ENCODE measurements at places on chromosomes 5 and 9. TPM values are rescaled to one million over a fixed set of nuclear protein-coding genes. Genes with fewer than 3 reads are reported as not detected.
A peak's percentile ranks its signal among the peaks of the same experiment; 100 is the strongest.

Gene TMEM174
- total RNA-seq: not detected

Gene FBLL1
- not detected for total RNA-seq

Gene PCDHGA2
- 0.09 TPM for total RNA-seq

Gene WDR31
- 1.6 TPM for total RNA-seq

Gene KCNV2
- not detected for total RNA-seq

Gene ACTBL2
- total RNA-seq: not detected

Gene PDE6A
- not detected for total RNA-seq

Gene DPP7
- total RNA-seq: 259 TPM

Gene SEMA6A
- total RNA-seq: 0.20 TPM

- no peak overlapping the region for H3K27ac ChIP-seq
- no peaks in the 10 kb centered on the region for H3K27me3 ChIP-seq
- no peaks in the 10 kb centered on the region for H3K4me1 ChIP-seq
Measured at GRCh38 chr5:64292611-64293215, 127.1 kb downstream of the RNF180 start.

GRCh38 chr9:36898431-36899020, 135.5 kb downstream of the PAX5 start:
- H3K4me1 ChIP-seq: peaks cover 39% of the 10 kb centered on the region
- H3K4me3 ChIP-seq: no peak overlapping the region
- H3K27ac ChIP-seq: peak overlapping the region; percentile 66

DNA sequence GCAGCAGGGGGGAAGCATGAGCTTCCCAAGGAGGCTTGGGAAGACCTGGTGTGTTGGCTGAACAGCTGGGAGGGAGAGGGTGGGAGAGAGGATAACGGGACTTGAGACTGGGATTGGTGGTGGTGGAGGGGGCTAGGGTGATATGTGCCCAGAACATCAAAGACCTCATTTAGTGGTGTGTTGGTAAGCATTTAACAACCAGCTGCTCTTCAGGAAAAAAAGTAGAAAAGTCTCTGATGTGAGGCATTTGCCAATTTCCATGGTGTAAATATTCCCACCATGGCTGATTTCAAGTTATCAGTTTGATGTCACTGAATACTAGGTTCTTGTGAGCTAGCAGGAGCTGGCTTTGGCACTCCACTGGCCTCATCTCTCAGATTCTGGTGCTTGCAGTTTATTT, 170.8 kb downstream of the MACROH2A1 start:
- peaks cover 13% of the 10 kb centered on the region for H3K27me3 ChIP-seq
- H3K27ac ChIP-seq: no peak overlapping the region
- no peaks in the 10 kb centered on the region for H3K36me3 ChIP-seq

- H3K36me3 ChIP-seq: no peaks in the 10 kb centered on the region
- H3K4me1 ChIP-seq: no peaks in the 10 kb centered on the region
- no peak for DNase-seq
- no peak overlapping the region for H3K4me3 ChIP-seq
- H3K27ac ChIP-seq: no peak overlapping the region
Measured at GRCh38 chr9:93209097-93209496, 25.2 kb downstream of the WNK2 start.

- H3K27ac ChIP-seq: no peak overlapping the region
- no peaks in the 10 kb centered on the region for H3K4me1 ChIP-seq
- no peaks in the 10 kb centered on the region for H3K36me3 ChIP-seq
- peaks cover 2% of the 10 kb centered on the region for H3K27me3 ChIP-seq
Measured at GRCh38 chr9:37715260-37715659, 38.3 kb upstream of the TRMT10B start.

- no peak for DNase-seq
- H3K27ac ChIP-seq: no peak overlapping the region
- H3K27me3 ChIP-seq: no peaks in the 10 kb centered on the region
- peaks cover 13% of the 10 kb centered on the region for H3K4me1 ChIP-seq
Measured at GRCh38 chr5:178214160-178214803, 9.9 kb downstream of the HNRNPAB start.

DNA sequence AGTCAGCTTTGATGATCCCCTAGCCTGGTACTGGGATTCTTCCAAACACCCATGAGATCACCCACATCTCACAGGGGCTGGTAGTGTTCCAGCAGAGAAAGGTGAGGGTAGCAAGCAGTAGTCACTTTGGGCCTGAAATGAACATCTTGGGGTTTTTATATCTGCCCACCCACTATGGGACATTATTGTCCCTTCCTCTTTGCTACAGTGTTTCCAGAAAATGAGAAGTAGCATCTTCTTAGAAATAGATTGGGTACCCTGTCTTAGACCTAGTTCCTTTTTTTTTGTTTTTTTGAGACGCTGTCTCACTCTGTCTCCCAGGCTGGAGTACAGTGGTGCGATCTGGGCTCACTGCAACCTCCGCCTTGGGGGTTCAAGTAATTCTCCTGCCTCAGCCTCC, 249.2 kb upstream of the ANKRD55 start:
- H3K27ac ChIP-seq: peak overlapping the region; percentile 92
- no peaks in the 10 kb centered on the region for H3K27me3 ChIP-seq
- peaks cover 45% of the 10 kb centered on the region for H3K4me1 ChIP-seq
- peak overlapping the region; percentile 88 for H3K4me3 ChIP-seq
- DNase-seq: no peak

DNA sequence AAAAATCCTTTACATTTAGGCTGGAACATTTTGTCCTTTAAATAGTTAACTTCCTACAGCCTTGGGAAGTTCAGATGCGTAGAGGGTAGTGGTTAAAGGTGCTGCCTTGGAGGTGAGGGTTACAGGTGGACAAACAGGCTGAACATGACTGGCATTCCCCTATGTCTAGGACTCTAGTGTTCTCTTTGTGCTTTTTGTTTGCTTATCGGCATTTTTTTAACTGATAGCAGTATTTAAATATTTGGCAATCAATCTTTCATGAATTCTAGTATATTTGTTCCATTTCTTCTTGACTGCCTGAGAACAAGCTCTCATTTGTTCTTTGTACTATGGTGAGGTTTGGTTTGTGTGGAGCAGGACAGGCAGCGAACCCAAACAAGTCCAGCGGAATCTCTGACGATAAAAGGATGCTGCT, 307.6 kb downstream of the CTNND2 start:
- H3K36me3 ChIP-seq: no peaks in the 10 kb centered on the region
- DNase-seq: no peak
- no peaks in the 10 kb centered on the region for H3K27me3 ChIP-seq

- no peak overlapping the region for H3K4me3 ChIP-seq
- no peaks in the 10 kb centered on the region for H3K4me1 ChIP-seq
- no peaks in the 10 kb centered on the region for H3K27me3 ChIP-seq
- no peaks in the 10 kb centered on the region for H3K36me3 ChIP-seq
- H3K27ac ChIP-seq: no peak overlapping the region
- no peak for DNase-seq
Measured at GRCh38 chr5:147859962-147860640, 18.4 kb upstream of the SCGB3A2 start.

GRCh38 chr5:142661143-142661542, 24.7 kb downstream of the FGF1 start:
- DNase-seq: no peak
- peaks cover 12% of the 10 kb centered on the region for H3K27me3 ChIP-seq
- no peak overlapping the region for H3K4me3 ChIP-seq

GRCh38 chr5:35660451-35660850, 42.8 kb downstream of the SPEF2 start:
- no peak overlapping the region for H3K4me3 ChIP-seq
- no peak overlapping the region for H3K27ac ChIP-seq
- peaks cover 3% of the 10 kb centered on the region for H3K27me3 ChIP-seq
- H3K36me3 ChIP-seq: no peaks in the 10 kb centered on the region

DNA sequence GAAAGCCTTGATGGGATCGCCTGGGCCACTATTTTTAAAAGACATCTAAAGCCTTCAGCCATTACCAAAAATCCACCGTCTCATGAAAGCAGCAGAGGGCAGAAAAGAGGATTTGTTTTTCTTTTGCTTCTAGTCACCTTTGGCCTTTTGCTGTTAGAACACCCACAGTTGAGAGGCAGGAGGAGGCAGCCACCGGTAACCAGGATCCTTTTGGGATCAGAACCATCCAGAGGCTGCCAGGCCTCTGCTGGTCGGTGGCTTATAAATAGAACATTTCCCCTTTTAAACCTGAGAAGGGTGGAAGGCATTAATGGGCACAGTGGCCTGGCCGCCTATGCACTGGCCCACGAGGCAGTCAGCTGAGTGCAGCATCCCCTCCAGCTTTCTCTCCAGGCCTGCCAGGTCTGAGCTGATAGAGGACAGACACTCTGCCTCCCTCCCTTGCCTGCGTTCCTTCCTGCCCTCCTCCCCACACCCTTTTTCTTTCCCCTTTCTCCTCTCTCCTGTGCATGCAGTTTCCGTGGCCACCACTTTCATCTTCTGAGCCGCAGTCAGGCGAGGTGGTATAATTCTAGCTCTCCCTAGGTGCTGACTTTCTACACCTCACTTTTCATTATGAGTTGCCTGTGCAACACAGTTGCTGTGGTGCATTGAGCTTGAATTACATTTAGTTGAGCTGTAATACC, 253.4 kb downstream of the ARHGAP26 start:
- H3K27me3 ChIP-seq: no peaks in the 10 kb centered on the region
- no peak overlapping the region for H3K4me3 ChIP-seq
- no peak overlapping the region for H3K27ac ChIP-seq
- H3K4me1 ChIP-seq: peaks cover 16% of the 10 kb centered on the region
- no peaks in the 10 kb centered on the region for H3K36me3 ChIP-seq
- no peak for DNase-seq

- DNase-seq: no peak
- H3K27me3 ChIP-seq: no peaks in the 10 kb centered on the region
- H3K4me3 ChIP-seq: no peak overlapping the region
- no peaks in the 10 kb centered on the region for H3K36me3 ChIP-seq
- no peaks in the 10 kb centered on the region for H3K4me1 ChIP-seq
- H3K27ac ChIP-seq: no peak overlapping the region
Measured at GRCh38 chr5:53399926-53400697, 80.3 kb upstream of the FST start.

- no peak for DNase-seq
- no peak overlapping the region for H3K27ac ChIP-seq
- peaks cover 2% of the 10 kb centered on the region for H3K4me1 ChIP-seq
- H3K27me3 ChIP-seq: no peaks in the 10 kb centered on the region
- peaks cover 15% of the 10 kb centered on the region for H3K36me3 ChIP-seq
- H3K4me3 ChIP-seq: no peak overlapping the region
Measured at GRCh38 chr9:127022913-127023660, 99.3 kb downstream of the ANGPTL2 start.

GRCh38 chr5:144697847-144698262, 527.2 kb downstream of the KCTD16 start:
- H3K4me1 ChIP-seq: no peaks in the 10 kb centered on the region
- DNase-seq: no peak
- no peak overlapping the region for H3K4me3 ChIP-seq
- H3K36me3 ChIP-seq: no peaks in the 10 kb centered on the region

- no peak overlapping the region for H3K4me3 ChIP-seq
- DNase-seq: no peak
- H3K4me1 ChIP-seq: peaks cover 30% of the 10 kb centered on the region
- H3K27me3 ChIP-seq: peaks cover 2% of the 10 kb centered on the region
- H3K27ac ChIP-seq: no peak overlapping the region
Measured at GRCh38 chr5:54703565-54704255, 186.2 kb downstream of the SNX18 start.

GRCh38 chr5:172906436-172906835, 52.8 kb upstream of the RPL26L1 start:
- peak overlapping the region; percentile 35 for H3K27ac ChIP-seq
- DNase-seq: no peak
- H3K27me3 ChIP-seq: no peaks in the 10 kb centered on the region
- H3K4me1 ChIP-seq: peaks cover 18% of the 10 kb centered on the region
- no peak overlapping the region for H3K4me3 ChIP-seq

DNA sequence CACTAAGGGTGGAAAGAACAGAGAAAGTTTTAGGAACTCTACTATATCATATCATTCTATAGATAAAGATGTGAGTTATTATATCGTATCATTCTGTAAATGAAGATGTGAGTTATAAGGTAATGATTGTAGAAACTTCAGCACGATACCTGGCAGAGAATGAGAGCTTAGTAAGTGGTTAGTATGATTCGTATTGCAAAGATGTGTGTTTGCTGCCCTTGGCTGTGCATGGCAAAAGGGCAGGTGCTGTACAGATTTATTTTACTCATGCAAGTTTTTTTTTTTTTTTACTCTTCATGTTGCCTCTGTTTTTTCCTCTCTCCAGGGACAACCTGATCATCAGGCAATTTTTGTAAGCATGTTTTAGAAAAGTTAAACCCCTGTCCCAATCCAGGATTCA, 83.3 kb downstream of the EGFLAM start:
- no peaks in the 10 kb centered on the region for H3K4me1 ChIP-seq
- H3K27me3 ChIP-seq: peaks cover 2% of the 10 kb centered on the region
- no peaks in the 10 kb centered on the region for H3K36me3 ChIP-seq

DNA sequence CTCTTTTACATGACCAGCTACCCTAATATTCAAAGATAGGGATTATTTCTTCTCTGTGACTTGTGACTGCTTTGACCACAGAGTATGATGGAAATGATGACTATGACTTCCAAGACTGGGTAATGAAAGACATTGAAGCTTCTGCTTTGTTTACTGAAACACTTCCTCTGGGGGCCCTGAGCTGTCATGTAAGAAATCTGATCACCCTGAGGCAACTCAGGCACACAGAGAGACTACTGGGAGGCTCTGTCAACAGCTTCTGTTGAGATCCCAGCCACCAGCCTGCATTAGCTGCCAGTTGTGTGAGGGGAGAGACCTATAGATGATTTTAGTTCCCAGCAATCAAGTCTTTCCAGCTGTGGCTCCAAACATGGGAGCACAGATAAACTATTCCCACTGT, 76.5 kb downstream of the KCTD16 start:
- no peak for DNase-seq
- H3K4me3 ChIP-seq: no peak overlapping the region
- no peaks in the 10 kb centered on the region for H3K4me1 ChIP-seq
- peaks cover 6% of the 10 kb centered on the region for H3K27me3 ChIP-seq
- no peaks in the 10 kb centered on the region for H3K36me3 ChIP-seq

DNA sequence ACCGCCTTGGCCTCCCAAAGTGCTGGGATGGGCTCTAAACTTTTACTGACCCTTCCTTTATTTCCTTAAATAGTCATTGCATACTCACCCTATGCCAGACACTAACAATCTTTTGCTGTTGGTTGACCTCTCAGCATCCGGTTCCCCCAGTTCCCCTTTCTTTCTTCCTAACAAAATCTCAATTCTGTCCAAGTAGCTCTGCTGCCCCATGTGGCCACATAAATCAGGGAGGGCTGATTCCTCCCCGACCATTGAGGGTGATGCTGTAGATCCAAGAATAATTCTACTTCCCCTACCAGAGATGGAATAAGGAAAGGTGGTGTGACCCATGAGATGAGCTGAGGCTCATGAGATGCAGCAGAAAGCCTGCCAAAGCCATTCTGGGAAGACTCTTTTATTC, 315.3 kb upstream of the MSX2 start:
- no peak overlapping the region for H3K27ac ChIP-seq
- H3K27me3 ChIP-seq: no peaks in the 10 kb centered on the region
- DNase-seq: no peak
- H3K36me3 ChIP-seq: no peaks in the 10 kb centered on the region
- no peaks in the 10 kb centered on the region for H3K4me1 ChIP-seq
- H3K4me3 ChIP-seq: no peak overlapping the region

DNA sequence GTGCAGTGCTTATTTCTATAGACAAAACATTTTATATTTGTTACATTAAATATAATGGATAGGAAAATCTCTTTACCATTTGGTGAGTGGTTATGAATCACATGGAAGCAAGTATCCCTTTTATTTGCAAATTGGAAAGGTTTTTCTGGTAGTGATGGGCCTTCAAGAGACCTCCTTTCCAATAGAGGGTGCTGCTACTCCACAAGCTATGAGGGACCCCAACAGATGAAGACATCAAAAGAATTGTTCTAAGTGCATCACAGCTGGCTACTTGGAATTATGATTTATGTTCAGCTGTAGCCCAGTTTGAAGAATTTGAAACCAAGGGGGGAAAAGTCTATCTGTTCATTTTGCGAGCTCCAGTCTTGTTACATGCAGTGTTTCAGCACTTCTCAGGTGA, 493.7 kb upstream of the SGCD start:
- no peak overlapping the region for H3K27ac ChIP-seq
- DNase-seq: no peak
- no peaks in the 10 kb centered on the region for H3K36me3 ChIP-seq
- H3K27me3 ChIP-seq: no peaks in the 10 kb centered on the region
